ENCODE measurements at places on chromosomes 5 and 9. TPM values are rescaled to one million over a fixed set of nuclear protein-coding genes. Genes with fewer than 3 reads are reported as not detected.

- no peak for DNase-seq
Observed at GRCh38 chr9:23663536-23663935, 162.5 kb downstream of the ELAVL2 start.

- DNase-seq: peak; percentile 82
Observed at GRCh38 chr5:174204535-174205313, 159.2 kb downstream of the NSG2 start.

- no peak for DNase-seq
Observed at GRCh38 chr5:66894480-66895240, 298.5 kb downstream of the MAST4 start.

DNA sequence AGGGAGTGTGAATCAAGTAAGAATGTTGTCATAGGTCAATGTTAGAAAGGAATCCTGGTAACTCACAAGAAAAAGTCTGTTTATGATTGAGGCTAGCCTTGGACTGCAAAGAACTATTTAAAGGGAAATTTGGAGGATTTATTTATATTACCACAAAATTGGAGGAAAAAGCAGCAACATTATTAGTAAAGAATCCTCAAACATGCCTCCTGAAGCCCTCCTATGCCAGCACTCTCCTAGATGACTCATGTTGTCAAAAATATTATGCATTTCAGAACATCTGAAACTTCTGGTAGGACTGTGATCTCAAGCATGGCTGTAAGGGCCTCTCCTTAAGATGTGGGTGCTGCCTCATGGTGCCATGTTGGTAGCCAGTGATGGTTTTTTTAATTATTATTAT lies 628.5 kb downstream of the CHSY3 start:
- no peak for DNase-seq

DNA sequence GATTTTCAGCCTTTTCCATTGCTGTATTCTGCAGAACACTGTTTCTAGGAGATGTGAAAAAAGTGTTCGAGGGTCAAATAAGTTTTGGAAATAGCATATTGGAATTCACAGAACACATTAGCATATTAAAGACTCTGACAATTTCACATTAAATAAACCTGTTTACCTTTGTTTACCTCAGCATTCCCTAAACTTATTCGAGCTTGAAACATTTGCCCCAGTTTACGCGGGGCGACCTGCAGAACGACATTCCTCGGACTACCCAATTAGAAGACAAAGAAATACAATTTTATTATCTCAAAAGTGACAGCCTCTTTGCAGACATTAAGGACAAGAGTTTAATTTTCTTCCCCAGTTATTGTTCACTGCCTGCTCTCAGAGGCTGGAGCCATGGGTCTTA lies 110.3 kb upstream of the NFIB start:
- no peak for DNase-seq

DNA sequence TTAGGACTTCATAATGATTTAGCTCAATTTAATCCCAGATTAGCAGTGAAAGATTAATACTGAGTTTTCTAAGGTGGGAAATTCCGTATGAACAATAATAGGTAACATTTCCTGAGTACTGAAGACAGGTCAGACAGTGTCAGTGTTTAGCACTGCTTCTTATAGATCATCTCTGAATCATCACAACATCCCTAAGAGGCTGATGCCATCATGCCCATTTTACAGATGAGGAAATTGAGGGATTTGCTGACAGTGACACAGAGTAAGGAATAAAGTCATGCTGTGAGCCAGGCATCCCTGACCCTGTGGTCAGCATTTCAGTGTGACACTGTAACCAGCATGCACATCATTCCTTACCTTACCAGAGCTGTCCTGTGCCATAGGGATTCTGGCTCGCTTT lies 44.5 kb downstream of the DAPK1 start:
- DNase-seq: no peak

DNA sequence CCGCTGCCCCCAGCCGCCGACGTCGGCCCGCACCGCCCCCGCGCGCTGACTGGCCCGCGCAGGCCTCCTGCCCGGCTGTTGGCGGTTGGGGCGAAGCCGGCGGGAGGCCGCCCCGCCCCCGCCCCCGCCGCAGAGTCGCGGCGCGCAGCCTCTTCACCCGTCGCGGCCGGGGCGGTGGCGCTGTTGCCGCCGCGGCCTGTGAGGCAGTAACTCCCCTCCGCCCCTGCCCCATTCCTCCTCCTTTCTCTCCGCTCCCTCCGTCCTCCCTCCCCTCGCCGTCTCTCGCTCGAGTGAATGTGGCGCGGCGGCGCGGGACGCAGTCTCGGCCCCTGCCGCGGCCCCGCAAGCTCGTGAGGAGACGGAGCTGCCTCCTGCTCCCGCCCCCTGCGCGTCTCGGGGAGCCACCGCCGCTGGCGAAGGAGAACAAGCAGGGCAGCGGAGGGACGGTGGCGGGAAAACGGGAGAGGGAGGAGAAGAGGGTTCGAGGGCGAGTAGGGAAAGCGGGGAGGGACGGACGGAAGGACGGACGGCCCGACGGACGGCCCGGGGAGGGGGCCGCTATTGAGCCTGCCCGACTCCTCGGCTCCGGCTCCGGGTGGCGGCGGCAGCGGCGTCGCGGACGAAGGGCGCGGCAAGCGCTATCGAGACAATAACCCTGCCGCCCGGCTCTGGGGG lies 637 bp upstream of the ERBIN start:
- peak; percentile 92 for DNase-seq

DNA sequence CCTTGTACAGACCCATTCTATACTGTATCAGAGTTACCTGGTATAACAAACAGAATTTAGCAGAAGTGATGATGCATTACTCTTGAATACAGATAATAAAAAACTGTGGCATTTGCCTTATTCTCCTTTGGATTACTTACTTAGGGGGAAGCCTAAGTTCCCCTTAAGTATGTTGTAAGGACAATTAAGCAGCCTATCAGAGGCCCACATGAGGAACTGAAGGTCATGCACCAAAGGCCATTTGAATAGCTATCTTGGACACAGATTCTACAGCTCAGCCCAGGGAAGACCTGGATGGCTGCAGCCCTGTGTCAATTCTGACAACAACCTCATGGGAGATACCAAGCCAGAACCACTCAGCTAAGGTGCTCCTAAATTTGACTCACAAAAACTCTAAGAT lies 125.2 kb downstream of the RAPGEF6 start:
- DNase-seq: no peak

DNA sequence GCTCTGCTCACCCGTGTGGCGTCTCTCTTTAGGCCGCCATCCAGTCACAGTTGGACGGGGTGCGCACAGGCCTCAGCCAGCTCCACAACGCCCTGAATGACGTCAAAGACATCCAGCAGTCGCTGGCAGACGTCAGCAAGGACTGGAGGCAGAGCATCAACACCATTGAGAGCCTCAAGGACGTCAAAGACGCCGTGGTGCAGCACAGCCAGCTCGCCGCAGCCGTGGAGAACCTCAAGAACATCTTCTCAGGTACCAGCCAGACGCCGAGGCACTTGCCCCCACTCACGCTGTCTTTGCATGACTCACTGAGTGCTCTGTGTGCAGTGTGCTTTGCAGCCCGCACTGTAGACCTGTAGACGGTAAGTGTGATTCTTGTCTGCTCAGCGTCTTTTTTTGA lies 4.5 kb downstream of the EXOC3 start:
- DNase-seq: no peak

GRCh38 chr9:2297771-2298170 lies 282.6 kb downstream of the SMARCA2 start:
- DNase-seq: no peak

- peak; percentile 53 for DNase-seq
Observed at GRCh38 chr5:145937432-145938250, 1.3 kb downstream of the SH3RF2 start.

DNA sequence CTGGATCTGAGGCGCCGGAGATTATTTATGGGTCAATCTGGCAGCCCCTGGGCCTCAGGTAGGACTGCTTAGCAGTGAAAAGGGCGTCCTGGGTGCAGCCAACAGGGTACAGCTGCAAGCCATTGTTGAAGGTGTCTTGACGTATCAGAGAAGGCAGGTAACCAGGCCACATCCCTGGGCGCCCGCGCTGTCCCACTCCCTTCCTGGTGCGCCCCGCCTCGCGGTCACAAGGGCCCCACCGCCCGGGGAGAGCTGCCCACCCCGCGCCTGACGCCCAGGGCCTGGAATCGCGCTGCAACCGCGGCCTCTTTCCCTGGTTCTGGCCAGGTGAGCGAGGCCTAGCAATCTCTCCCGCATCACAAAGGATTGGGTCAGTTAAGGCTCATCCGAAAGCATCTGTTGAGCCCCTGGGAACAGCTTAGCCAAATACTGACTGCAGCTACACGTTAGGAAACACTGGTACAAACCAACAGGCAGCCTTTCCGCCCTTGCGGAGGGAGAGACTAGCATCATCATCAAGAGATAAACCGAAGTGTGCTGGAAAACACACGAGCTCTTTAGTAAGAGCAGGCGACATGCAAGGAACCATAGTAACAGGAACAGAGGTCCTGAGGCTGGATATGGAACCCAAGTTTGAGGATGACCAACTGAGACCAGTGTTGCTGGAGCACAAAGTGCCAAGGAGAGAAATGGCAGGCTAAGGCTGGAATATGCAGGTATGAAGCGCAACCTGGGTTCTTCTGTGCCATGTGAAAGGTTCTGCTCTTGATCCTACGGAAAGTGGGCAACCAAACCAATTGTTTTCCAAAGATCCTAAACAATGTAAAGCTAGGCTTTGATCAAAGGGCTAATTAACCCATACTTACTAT lies 3.6 kb downstream of the RPS23 start:
- peak; percentile 39 for DNase-seq

GRCh38 chr5:35182910-35183535 lies 47.3 kb downstream of the PRLR start:
- DNase-seq: peak; percentile 62

- no peak for DNase-seq
Observed at GRCh38 chr5:29697785-29698414, 1495.6 kb upstream of the CDH6 start.

GRCh38 chr5:7837403-7837802 lies 13.5 kb downstream of the CFAP90 start:
- DNase-seq: no peak

DNA sequence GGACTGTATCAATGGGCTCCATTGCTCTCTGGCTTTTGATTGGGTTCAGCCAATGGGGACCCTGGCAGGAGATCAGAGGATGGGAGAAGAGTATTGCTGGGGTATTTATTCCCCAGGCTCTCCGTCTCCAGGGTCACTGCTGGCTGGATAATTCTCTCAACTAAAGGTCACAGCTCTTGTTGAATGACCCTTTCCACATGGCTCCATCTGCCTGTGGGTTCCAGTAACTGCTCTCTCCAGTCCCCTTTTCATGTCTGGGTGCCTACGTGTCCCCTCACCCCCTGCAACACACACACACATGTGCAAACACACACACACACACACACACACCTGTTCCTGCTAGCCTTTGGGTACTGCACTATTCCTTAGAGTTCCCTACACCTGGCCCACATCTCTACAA lies 53.9 kb upstream of the RIC1 start:
- DNase-seq: no peak

- DNase-seq: no peak
Observed at GRCh38 chr5:61969755-61970154, 336.3 kb upstream of the KIF2A start.

DNA sequence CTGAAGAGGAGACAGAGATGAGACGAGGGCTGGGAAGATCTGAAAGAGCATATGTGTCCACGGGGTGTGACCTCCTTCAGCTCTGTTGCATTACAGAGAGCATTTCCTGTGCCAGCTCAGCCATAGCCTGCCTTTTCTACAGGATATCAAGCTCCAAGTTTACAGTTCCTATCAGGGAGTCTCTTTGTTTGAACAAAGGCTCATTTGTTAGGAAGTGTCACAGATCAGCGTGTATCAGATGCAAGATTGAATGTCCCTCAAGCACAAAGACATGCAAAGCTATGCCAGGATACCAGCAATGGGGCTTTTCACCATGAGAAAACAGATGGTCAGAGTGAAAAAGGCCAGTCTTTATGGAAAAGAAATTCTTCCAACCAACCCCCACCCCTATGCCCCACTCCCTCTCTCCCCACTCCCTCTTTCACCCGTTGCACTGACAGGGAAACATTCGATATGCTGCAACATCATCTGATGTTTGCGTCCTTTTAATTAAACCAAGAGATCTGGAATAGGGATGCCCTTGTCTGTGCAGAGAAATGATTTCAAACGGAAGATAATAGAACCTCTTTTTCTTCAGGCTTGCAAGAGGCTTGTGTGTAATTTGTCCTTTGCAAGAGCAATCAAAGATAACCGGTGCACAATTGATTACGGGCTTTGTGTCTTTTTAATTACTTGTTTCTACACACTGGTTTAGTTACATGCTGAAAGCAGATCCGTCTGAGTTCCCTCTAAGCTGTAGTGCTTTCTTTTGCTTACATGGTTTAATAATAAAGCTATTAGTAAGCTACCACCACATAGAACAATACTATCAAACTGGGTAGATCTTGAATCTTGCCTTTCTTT lies 263.1 kb upstream of the RGMB start:
- no peak for DNase-seq

GRCh38 chr9:99472240-99472915 lies 250.3 kb downstream of the SEC61B start:
- no peak for DNase-seq

- peak; percentile 31 for DNase-seq
Observed at GRCh38 chr5:41510176-41510831, at the start of gene PLCXD3. TSS of gene PLCXD3 (minus strand) at chr5:41510601. CDS start at chr5:41510526, 75 bp downstream.

DNA sequence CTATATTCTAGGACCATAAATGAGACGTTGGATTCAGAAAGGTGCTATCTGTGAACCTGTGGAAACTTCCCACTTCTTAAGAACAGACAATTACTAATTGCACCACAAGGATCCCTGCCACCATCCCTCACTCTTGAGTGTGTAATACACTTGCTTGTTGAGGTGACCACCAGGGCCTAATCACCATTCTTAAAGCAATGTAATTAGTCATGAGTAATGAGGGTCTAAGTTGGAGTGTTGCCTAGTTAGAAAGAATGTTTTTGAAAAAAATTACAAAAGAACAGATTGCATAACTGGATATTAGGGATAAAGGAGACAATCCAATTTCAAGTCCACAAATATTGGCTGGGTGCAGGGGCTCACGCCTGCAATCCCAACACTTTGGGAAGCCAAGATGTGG lies 56.9 kb upstream of the TRIO start:
- no peak for DNase-seq

DNA sequence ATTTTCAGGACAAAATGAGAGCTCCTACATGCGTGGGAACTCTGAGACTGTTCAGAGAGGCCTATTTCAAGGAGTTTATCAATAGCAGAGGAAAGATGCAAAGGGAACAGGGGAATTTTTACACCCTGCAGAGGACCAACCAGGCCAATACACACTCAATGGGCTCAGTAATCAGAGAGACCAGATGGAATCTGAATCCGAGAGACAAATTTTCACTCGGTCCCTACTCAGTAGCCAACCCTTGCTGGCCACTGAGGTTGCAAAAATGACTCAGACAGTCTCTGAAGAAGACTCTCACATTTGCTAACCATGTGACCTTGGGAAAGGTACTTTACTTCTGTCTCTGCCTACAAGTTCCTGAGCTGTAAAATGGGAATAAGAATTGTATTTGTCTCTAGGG lies 479.4 kb downstream of the CDK5RAP2 start:
- DNase-seq: no peak

GRCh38 chr9:123191260-123191659 lies 77.1 kb downstream of the STRBP start:
- DNase-seq: no peak

Gene SPATA31A3
- not detected for total RNA-seq

Gene ITK
- total RNA-seq: not detected

Gene ABL1
- total RNA-seq: 55.2 TPM

Gene TMEFF1
- total RNA-seq: 4.2 TPM

Gene ABLIM3
- not detected for total RNA-seq

Gene PCDHA9
- not detected for total RNA-seq

Gene ADAMTS12
- total RNA-seq: not detected

Gene SPATA31C2
- total RNA-seq: not detected

Gene CBY3
- 1.3 TPM for total RNA-seq

Measured in Caco-2 (cell line).